ENCODE measurements at places on chromosomes 12 and 14.
A peak's percentile ranks its signal among the peaks of the same experiment; 100 is the strongest.

- no peak for DNase-seq
- no peak overlapping the region for H3K4me3 ChIP-seq
- no peak overlapping the region for H3K27ac ChIP-seq
- H3K27me3 ChIP-seq: no peaks in the 10 kb centered on the region
- H3K36me3 ChIP-seq: no peaks in the 10 kb centered on the region
Observed at GRCh38 chr12:76260390-76260748, 87.8 kb downstream of the BBS10 start.

- H3K4me3 ChIP-seq: no peak overlapping the region
- DNase-seq: no peak
- H3K27me3 ChIP-seq: no peaks in the 10 kb centered on the region
- no peak overlapping the region for H3K27ac ChIP-seq
Observed at GRCh38 chr12:47308672-47309071, 228.9 kb upstream of the AMIGO2 start.

GRCh38 chr12:3803865-3804472, 51.1 kb upstream of the CRACR2A start:
- no peaks in the 10 kb centered on the region for H3K27me3 ChIP-seq
- H3K27ac ChIP-seq: no peak overlapping the region
- no peak overlapping the region for H3K4me3 ChIP-seq

DNA sequence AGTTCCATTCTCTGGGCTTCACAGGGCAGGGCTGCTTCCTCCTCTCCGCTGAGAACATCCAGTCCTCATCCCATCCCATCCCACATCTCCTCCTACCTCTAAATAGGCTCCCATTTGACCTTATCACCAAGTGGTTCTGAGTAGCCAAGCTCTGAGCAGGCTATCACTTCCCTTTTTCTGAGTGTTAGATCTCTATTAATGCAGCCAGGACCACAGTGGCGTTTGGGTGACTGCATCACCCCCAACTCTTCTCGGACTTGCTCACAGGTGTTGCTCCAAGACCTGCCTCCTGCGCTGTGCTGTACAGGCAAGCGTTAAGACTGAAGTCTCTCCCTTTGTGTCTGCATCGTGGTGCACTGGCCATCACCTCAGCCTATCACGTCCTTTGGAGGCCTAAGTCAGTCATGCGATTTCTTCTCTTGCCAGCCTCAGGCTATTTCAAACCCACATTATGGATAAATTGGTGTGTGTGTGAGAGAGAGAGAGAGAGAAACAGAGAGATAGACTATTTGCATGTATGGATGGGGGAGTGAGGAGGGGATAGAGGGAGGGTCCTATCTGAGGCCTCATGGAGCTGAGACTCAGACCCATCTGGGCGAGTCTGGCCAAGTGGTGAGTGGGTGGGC, 12.4 kb upstream of the HHIPL1 start:
- H3K4me3 ChIP-seq: no peak overlapping the region
- H3K27ac ChIP-seq: no peak overlapping the region
- peaks cover 19% of the 10 kb centered on the region for H3K4me1 ChIP-seq
- DNase-seq: no peak

GRCh38 chr12:49416892-49417291, 49.6 kb downstream of the SPATS2 start:
- no peaks in the 10 kb centered on the region for H3K4me1 ChIP-seq
- H3K4me3 ChIP-seq: no peak overlapping the region
- no peaks in the 10 kb centered on the region for H3K27me3 ChIP-seq

DNA sequence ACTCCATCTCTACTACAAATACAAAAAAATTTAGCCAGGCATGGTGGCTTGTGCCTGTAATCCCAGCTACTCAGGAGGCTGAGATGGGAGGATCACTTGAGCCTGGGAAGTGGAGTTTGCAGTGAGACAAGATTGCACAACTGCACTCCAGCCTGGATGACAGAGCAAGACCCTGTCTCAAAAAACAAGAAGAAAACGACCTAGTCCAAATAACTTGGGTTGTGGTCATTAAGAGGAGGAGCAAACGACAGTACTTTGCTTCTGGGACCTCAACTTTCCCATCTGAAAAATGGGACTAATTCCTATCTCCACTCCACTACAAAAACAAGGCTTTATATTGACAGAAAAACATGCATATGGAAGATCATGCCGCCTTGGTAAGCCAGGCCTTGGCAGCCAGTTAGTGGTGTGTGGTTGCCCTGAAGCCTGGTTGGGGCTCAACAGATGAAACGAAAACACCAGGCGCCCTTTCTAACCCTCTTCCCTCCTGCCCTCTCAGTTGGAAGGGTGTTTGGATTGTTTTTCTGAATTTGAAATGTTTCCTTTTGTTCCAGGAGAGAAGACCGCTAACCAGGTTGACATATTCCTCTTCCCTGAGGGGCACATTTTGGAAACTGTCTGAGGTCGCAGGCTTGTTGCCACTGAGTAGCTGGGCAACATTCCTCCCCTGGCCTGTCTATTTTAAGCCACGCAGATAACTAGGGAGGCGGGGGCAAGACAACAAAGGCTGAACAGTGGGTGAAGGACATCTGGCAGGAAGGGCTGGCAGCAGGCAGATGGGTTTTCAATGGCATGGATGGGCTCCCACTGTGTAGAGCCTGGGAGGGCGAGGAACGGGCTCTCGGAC, 13.7 kb upstream of the VPS37B start:
- H3K27me3 ChIP-seq: no peaks in the 10 kb centered on the region
- peaks cover 13% of the 10 kb centered on the region for H3K4me1 ChIP-seq
- H3K27ac ChIP-seq: no peak overlapping the region
- DNase-seq: no peak
- no peaks in the 10 kb centered on the region for H3K36me3 ChIP-seq

DNA sequence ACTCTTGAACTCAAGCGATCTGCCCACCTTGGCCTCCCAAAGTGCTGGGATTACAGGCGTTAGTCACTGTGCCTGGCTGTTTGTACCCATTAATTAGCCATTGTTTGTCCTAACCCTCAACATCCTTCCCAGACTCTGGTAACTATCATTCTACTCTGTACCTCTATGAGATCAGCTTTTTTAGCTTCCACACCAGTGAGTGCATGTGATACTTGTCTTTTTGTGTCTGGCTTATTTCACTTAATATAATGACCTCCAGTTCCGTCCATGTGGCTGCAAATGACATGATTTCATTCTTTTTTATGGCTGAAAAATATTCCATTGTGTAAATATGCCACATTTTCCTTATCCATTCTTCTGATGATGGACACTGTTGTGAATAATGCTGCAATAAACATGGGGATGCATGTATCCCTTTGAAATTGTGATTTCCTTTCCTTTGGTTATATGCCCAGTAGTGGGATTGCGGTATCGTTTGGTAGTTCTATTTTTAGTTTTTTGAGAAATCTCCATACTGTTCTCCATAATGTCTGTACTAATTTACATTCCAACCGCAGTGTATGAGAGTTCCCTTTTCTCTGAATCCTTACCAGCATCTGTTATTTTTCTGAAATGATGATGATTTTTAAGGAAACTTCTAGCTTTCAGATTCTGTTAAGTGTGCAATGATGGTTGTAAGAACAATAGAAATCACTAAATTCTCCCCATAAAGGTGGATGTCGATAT, 6.7 kb upstream of the PPP4R3A start:
- H3K27ac ChIP-seq: no peak overlapping the region
- no peaks in the 10 kb centered on the region for H3K27me3 ChIP-seq
- no peak overlapping the region for H3K4me3 ChIP-seq
- DNase-seq: peak; percentile 53

GRCh38 chr12:19248929-19249602, 119.5 kb downstream of the PLEKHA5 start:
- no peak for DNase-seq
- H3K4me1 ChIP-seq: no peaks in the 10 kb centered on the region
- H3K27ac ChIP-seq: no peak overlapping the region
- no peaks in the 10 kb centered on the region for H3K36me3 ChIP-seq

DNA sequence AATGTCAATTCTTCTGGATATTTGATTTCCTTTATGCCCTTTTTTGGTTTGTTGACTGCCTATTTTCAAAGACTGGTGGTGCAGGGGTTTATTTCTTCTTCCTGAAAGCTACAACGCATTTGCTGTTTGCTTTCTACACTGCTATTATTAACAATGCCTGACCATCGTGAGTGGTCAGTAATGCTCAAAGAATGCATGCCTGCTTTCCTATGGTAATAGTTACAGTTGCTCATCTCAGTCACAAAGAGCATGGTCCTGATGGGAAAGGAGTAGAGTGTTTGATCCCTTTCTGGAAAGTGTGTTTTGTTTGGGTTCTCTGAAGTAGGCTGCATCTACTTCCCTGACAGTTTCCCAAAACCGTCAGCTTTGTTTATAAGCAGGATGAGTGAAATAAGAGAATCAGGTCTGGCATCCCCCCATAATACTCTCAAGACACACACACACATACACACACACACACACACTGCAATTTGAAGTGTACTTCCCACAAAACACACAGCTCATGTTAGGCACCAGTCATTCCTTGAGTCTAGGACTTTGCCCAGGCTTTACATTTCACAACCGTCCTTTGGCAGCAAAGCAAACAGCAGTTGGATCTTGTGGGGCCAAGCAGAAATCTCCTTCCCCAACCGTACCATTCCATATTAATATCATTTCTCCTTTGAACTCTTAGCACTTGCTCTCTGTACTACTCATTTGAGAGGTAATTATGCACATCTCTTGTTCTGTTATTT, 56.6 kb downstream of the SUDS3 start:
- no peak for DNase-seq
- H3K4me3 ChIP-seq: no peak overlapping the region
- no peaks in the 10 kb centered on the region for H3K4me1 ChIP-seq
- H3K36me3 ChIP-seq: no peaks in the 10 kb centered on the region
- no peaks in the 10 kb centered on the region for H3K27me3 ChIP-seq

GRCh38 chr14:103856105-103856504, 8.7 kb upstream of the PPP1R13B start:
- H3K27me3 ChIP-seq: no peaks in the 10 kb centered on the region
- DNase-seq: no peak
- no peak overlapping the region for H3K4me3 ChIP-seq
- H3K27ac ChIP-seq: no peak overlapping the region
- peaks cover 30% of the 10 kb centered on the region for H3K4me1 ChIP-seq

DNA sequence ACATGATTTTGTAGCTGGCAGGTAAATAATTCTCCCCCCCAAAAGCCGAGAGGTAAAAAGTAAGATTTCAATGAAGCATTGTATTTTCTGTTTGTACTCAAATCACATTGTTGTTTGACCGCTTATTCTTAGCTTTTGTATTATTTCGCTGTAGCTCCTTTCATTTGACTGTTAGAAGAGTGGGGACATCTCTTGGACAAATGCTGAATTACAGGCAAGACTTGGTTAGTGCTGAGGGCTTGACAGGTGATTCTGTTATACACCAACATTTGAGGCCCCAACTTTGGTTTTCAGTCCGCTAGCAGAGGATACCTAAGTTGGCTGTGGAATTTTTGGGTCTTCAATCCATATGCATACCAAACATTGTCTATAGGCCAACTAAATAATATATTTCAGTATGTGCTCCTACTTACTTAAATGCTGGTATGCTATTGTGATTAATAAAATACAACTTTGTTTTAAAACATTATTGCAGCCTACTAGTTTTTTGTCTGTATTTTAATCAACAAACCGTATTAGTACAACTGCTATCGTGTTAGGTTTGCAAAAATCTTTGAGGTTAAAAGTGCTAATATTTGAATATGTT, 102.2 kb downstream of the ERC1 start:
- no peaks in the 10 kb centered on the region for H3K27me3 ChIP-seq
- no peaks in the 10 kb centered on the region for H3K36me3 ChIP-seq
- no peak overlapping the region for H3K4me3 ChIP-seq

- no peaks in the 10 kb centered on the region for H3K27me3 ChIP-seq
- no peak overlapping the region for H3K4me3 ChIP-seq
- H3K36me3 ChIP-seq: no peaks in the 10 kb centered on the region
- H3K4me1 ChIP-seq: no peaks in the 10 kb centered on the region
- no peak overlapping the region for H3K27ac ChIP-seq
- DNase-seq: no peak
Observed at GRCh38 chr12:73589220-73589619, 948.4 kb upstream of the ATXN7L3B start.

- no peak for DNase-seq
- H3K4me3 ChIP-seq: no peak overlapping the region
- H3K36me3 ChIP-seq: peaks cover 29% of the 10 kb centered on the region
- no peak overlapping the region for H3K27ac ChIP-seq
Observed at GRCh38 chr12:113823816-113824215, 142.3 kb downstream of the RBM19 start.

DNA sequence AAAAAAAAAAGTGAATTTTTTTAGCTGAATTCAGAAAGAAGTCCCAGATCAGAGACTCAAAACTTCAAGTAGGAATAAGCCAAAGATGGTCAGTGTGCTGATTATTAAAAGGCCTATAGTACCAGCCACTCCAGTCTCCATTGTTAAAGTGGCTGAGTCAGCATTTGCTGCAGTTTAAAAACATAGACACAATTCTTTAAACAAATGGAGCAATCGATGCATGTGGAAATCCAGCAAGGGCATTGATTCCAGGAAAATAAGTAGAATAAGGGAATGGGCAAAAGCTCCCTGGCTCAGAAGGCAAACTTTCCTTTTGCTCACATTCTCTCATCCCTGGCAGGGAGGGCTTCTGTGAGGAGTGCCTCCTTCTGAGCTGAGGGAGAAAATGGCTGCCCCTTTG, 317.6 kb downstream of the LRIG3 start:
- H3K4me3 ChIP-seq: no peak overlapping the region
- no peak overlapping the region for H3K27ac ChIP-seq
- H3K36me3 ChIP-seq: no peaks in the 10 kb centered on the region
- no peak for DNase-seq
- no peaks in the 10 kb centered on the region for H3K27me3 ChIP-seq

DNA sequence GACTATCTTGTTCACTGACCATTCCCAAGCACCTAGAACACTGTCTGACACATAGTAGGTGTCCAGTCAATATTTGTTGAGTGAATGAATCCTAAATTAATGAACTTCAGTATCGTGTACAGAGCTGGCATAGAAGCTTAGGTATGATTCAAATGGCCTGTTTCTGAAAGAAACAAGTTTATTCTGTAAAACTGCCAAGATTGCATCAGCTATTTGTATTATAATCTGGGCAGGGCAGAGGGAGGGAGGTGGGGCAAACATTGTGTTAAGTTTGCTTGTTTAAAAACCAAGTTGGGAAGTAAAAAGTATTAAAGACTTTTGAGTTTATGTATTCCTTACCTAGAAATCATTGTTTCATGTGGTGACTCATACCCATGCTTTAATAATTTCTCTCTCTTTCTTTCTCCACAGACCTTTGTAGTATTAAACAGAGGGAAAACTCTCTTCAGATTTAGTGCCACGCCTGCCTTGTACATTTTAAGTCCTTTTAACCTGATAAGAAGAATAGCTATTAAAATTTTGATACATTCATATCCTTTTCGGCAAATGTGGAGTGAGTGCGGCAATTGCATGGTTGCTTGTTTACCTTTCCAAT, 92.8 kb downstream of the SCN8A start:
- no peak overlapping the region for H3K4me3 ChIP-seq
- no peaks in the 10 kb centered on the region for H3K4me1 ChIP-seq
- H3K36me3 ChIP-seq: no peaks in the 10 kb centered on the region
- H3K27ac ChIP-seq: no peak overlapping the region
- no peaks in the 10 kb centered on the region for H3K27me3 ChIP-seq

DNA sequence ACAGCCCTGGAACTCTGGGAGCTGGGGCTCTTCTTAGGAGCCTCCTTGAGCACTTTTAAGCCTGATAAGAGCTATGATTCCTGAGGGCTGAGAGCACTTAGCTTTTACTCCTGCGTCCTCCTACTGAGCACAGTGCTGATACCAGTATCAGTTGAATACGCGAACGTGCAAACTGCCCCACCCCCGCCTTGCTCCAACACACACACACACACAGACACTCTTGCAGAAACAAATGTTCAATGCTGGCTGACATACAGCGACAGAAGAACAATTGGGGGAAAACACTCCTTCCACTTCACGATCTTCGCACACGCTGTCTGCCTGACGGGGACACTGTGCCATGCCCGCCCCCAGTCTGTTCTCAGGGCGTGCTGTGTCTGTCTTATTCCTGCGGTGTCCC, 57.2 kb upstream of the DLK1 start:
- no peak overlapping the region for H3K4me3 ChIP-seq
- peaks cover 16% of the 10 kb centered on the region for H3K27me3 ChIP-seq
- DNase-seq: no peak
- peaks cover 65% of the 10 kb centered on the region for H3K4me1 ChIP-seq
- no peak overlapping the region for H3K27ac ChIP-seq
- no peaks in the 10 kb centered on the region for H3K36me3 ChIP-seq
